Activated CD4-positive, alpha-beta T cell treated with anti-CD3 and anti-CD28 coated beads, Interleukin-2, amount 10 ng/mL, durations not matched to agents 24 days and 14 days (primary cell): ENCODE measurements at places on chromosomes 5 and 9.

DNA sequence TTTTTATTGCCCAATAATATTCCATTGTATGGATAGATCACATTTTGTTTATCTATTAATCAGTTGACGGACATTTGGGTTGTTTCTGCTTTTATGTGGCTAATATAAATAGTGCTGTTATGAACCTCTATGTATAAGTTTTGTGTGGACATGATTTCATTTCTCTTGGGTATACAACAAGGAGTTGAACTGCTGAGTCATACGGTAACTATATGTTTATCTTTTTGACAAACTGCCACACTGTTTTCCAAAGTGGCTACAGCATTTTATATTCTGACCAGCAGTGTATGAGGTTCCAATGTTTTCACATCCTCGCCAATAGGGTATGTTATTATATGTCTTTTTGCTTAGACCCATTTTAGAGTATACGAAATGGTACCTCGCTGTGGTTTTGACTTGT lies 264.3 kb downstream of the RFX3 start:
- no peak for DNase-seq

DNA sequence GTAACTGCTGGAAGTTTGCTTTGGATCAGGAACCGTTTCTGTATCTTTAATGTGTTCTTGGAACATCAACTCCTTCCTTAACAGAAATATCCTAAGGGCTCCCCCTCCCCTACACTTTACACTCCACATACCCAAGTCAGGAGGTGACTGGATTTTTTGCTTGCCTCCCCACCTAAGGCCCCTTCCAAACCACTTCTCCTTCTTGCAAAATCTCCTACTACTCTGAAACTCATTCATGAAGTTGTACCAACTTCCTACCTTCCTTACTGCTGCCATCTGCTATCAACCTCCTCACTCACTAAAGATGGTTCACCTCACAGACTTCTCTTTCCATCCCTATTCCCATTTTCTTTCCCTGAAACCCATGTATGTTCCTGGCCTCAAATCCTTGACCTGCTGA lies 16.1 kb downstream of the TXN start:
- peak; percentile 35 for DNase-seq

DNA sequence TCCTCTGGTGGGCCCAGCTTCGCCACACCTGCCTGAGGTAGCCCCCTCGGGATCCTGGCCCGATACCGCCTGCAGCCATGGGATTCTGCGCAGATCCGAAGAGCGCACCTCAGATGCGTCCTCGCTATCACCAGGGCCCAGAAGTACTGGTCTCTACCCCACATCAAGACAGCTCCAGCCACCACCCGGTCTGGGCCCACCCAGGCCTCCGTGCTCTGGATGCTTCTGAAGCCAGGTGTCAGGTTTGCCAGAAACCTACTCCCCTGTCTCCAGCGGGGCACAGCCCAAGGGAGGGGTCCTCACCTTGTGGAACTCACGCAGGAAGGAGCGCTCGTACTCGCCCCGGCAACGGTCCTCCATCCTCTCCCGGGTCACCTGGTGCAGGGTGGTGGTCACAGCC lies 2.4 kb downstream of the ANAPC2 start:
- DNase-seq, result no peak

DNA sequence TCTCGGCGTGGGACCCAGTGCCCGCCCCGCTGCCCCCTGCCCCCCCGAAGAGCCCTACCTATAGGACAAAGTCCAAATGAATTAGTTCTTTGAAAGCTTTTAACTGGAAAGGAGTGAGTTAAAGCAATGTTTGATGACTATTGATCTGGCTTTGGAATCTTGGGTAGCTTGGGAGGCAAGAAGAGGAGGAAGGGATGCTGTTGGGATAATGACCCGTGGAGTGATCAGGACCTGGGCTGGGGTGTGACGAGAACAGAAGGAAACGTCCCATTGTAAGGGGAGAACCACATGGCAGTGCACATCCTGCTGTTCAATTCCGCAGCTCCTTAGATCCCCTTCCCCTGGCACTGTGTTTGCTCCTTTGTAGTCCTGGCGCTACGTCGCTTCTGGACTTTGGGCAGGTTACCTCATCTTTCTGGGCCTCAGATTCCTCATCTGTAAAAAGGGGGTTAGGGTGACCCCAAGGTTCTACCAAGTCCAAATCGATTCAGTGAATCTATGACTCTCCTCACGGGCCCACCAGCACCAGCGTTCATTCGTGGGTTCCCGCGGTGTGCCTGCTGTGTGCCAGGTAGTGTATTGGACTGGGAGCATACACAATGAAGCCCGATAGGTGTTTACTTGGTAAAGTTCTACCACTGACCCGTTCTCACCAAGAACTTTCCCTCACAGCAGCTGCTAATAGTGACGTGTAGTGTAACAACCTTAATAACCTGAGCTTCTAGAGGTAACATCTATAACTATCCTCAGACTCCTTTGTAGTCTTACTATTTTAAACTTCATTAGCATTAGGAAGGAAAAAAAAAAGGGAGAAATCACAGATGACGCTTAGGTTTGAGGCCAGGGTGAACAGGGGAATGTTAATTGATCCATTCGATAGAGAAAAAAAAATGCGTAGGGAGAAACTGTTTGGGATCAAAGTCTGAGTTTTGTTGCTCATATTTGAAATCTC lies 1.1 kb upstream of the NADK2 start:
- peak; percentile 67 for DNase-seq

DNA sequence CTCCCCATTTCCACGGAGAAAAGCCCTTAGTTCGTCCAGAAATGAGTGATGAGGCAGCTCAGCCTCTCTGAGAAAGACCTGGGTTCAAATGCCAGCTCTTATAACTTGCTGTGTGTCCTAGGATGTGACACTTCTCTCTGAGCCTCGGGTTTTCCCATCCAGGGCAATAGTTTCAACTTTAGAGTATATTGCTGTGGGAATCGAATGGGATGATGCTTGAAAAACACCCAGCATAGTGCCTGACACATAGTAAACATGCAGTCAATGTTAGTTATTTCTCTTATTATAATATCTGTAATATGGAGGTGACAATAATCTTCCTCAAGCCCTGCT lies 430 bp upstream of the MAPKAP1 start:
- no peak for DNase-seq

GRCh38 chr9:32251539-32251938 lies 132.9 kb upstream of the ACO1 start:
- DNase-seq, result peak; percentile 74

DNA sequence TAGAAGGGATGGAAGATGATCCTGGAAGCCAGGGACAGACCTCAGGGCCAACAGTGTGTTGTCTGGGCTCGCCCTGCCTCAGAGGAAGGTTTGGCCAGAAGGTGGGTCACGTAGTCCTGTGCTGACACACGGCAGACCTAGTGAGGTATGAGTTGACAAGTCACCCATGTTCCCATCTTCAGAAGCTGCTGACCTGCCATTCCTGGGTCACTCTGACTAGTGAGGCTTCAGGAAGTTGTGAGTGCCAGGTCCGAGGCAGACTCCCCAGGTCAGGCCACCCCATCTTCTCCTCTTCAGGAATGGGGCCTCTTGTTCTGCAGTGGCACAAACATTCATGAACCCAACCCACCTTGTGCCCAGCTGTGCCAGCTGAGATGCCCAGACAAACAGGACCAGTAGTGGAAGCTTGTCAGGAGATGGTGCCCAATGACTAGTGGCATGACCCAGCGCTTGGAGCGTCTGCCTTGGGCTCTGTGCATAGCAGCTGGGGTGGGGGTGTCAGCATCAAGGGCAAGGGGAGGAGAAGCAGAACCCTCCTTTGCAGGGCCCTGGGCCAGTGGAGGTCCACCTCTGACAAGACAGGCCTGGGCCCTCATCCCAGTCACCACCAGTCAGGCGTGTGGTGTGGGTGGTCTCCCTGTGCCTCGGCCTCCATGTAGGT lies 16.8 kb upstream of the ANGPTL2 start:
- DNase-seq, result no peak

- DNase-seq, result no peak
Observed at GRCh38 chr5:132760049-132760420, 12.8 kb downstream of the CCNI2 start.

- no peak for DNase-seq
Observed at GRCh38 chr5:35360671-35361070, 130.4 kb upstream of the PRLR start.

DNA sequence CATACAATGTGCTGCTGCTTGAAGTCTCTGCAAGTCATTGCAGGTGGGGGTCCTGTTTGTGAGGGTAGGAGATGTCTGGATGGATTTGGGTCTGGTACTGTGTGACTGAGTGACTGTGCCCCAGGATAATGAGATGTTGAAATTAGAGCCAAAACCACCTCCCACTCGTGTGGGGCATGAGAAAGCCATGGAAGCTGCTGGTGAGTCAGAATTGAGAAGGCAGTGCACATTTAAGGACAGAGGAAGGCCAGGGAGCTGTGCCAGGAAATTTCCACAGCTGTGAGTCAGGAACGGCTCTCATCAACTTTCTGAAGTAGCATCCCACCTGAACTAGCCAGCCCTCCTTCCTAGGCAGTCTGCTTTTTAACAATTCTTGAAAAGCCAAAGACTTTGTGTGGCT lies 229.8 kb downstream of the DRD1 start:
- no peak for DNase-seq

DNA sequence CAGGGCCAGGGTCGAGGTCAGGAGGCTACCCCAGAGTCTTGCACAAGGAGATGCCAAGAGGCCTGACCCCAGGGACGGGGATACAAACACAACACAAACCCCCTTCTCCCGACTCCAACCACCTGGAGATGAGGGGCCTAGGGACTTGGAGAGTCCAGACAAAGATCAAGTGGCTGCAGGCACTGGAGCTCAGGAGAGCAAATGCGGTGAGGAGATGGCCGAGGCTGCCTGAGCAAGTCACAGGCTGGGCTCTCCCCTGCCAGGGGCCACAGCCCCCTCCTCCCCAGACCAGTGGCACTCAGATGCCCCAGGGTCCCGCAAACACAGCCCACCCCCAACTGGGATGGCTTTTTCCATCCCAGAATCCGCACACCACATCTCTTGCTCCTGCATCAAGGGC lies 15.8 kb downstream of the SH3GLB2 start:
- DNase-seq, result no peak

- no peak for DNase-seq
Observed at GRCh38 chr5:139381837-139382761, 998 bp downstream of the SLC23A1 start.

- DNase-seq, result no peak
Observed at GRCh38 chr5:116763987-116764866, 189.6 kb upstream of the SEMA6A start.

DNA sequence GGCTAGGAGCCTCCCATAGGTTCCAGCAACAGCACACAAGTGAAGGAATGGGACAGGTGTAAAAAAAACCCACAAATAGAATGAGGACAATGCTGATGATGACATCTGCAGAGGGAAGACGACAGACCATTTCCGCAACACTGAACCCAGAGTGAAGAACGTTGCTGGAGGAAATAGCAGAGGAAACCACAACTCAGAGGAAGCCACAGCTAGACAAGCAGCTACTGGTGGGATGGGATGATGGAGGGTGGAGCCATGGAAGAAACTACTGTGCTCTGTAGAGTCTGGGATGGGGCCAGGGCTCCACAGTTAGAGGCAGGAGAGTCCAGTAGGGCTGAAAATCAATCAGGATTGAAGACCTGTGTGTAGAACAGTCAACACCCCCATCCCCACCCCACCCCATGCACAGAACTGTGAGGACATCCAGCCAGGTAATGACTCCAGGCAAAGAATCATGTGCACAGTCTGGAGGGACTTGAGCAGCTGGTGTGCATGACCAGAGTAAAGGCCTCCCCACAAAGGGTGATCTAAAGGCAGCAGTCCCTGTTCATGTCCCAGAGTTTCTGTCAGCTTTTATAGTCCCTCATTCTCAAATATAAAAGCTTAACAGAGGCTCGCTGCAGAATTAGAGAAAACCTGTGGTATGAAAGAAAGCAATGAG lies 65.2 kb upstream of the SPIN1 start:
- peak; percentile 91 for DNase-seq

- no peak for DNase-seq
Observed at GRCh38 chr5:60598424-60598823, 101.5 kb downstream of the DEPDC1B start.

DNA sequence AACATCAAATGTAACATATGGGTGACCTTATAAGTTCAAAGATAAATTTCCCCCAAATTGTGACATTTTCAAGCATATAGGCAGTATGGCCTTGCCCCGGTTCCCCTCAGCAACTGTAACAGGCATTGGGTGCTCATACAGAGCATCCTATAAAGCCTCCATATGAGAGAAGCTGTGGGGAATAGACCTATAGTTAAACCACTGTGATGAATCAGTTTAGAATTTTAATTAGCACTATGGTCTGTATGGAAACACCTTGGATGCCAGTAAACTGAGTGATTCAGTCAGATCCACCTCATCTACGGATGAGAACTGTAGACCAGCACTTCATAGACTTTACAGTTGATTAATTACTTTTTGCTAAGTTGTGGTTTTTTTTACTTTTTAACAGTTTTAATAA lies 79.4 kb downstream of the ERCC6L2 start:
- no peak for DNase-seq

DNA sequence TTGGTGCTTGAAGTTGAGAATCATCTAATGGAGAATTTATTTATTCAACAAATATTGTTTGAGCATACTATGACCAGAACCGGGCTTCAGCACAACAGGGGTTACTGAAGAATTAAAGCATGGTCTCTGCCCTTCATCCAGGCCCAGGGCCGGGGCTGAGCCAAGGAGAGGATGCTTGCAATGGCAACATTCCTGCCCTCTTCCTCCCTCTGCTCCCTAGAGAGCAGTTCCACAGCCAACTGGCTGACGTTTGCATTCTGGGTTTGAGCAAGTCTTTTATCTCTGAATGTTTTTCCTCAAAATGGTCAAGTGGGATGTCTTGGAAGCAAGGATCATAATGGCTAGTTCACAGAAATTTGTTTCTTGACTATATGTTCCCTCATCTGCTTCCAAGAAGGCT lies 80.7 kb downstream of the GLDC start:
- DNase-seq, result no peak

DNA sequence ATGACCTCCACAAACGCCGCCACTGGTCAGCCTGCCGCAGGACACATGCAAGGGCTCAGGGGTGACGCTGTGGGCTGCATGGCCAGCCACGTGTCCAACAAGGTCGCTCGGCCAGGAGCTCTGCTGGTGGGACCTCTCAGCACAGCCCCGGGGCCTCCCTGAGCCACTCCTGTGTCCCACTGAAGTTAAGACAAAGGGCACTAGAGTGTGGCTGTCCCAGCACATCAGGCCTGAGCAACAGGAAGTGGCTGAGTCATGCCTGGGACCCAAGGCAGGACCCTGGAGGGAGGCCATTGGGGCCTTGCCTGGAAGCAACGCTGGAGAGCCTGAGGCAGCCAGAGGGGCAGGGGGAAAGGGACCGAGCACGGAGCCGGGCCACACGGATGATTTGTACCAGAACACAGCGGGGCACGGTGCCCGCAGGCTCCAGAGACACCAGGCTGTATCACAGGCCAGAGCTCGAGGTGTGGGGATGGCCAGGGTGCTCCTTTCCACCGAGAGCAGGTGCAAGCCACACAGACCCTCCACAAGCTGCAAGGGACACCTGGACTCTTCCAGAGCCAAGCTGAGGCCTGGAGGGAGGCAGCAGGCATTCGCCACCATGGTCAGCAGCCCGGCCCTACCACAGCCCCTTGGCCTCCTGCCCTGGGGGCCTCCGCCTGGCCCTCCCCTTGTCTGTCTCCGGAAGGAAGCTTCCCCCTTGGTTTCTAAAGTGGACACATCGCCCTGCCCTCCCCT lies 6.5 kb upstream of the TMEM210 start:
- DNase-seq, result no peak
